ENCODE measurements at places on chromosomes 7 and 10. TPM values are rescaled to one million over a fixed set of nuclear protein-coding genes. Genes with fewer than 3 reads are reported as not detected.

Gene FAM25G
- total RNA-seq: not detected

DNA sequence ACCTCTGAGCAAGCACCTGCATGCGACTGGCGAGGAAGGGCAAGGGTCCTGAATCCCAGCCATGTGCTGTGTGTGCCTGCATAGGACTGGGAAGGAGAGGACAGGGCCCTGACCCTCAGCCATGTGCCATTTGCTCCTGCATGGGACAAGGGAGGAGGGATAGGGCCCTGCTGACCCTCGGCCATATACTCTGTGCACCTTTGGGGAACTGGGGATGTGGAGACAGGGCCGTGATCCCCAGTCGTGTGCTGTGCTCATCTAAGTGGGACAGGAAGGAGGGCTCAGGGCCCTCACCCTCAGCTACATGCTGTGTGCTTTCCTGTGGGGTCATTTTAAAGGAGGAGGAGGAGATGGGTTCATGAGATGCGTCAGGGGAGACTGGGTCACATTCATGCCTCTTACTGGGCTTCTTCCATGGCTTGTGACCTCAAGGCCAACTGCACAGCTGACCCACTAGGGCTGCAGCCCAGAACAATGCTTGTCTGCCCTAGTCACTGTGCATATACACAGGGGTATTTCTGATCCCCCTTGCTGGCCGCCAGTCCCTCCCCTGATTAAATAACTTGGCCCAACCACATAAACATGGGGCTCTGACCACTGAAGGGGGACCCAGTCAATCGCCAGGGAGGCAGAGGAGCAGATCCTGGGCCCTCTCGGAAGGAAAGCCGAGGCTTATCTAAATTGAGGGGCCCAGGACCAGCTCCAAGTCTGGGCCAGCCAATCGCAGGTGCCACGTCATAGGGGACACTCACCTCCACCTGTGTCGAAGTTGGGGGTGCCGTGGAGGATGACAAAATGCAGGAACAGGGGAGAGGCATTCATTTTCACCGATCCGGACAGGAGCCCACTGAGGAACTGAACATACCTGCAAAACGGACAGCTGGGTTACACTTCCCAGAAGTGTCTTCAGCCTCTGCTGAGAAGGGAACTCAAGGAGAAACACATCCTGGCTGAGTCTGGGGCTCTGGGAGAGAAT lies 167.3 kb downstream of the TNS3 start:
- no peak overlapping the region for H3K27ac ChIP-seq
- H3K4me1 ChIP-seq: no peaks in the 10 kb centered on the region
- no peak for DNase-seq
- no peak overlapping the region for H3K4me3 ChIP-seq
- H3K36me3 ChIP-seq: no peaks in the 10 kb centered on the region

DNA sequence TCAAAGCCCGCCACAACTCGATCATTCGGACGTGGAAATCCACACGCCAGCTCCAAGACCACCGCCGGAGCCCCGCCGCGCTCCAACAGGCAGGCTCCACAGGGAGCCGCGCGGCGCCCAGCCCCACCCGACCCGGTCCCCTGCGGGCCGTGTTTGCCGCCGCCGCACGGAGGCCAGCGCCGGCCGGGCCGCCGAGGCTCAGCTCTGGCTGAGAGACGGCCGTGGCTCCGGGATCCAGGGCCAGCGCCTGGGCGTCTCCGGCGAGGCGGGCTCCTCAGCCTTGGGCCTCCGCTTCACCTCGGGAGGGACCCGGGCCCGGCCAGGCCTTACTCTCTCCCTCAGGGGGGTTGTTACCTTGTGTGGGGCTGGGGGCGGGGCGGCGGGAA lies 333 bp downstream of the SMNDC1 start:
- peaks cover 37% of the 10 kb centered on the region for H3K36me3 ChIP-seq
- peaks cover 61% of the 10 kb centered on the region for H3K4me1 ChIP-seq
- peak overlapping the region; percentile 98 for H3K27ac ChIP-seq
- no peak for DNase-seq

DNA sequence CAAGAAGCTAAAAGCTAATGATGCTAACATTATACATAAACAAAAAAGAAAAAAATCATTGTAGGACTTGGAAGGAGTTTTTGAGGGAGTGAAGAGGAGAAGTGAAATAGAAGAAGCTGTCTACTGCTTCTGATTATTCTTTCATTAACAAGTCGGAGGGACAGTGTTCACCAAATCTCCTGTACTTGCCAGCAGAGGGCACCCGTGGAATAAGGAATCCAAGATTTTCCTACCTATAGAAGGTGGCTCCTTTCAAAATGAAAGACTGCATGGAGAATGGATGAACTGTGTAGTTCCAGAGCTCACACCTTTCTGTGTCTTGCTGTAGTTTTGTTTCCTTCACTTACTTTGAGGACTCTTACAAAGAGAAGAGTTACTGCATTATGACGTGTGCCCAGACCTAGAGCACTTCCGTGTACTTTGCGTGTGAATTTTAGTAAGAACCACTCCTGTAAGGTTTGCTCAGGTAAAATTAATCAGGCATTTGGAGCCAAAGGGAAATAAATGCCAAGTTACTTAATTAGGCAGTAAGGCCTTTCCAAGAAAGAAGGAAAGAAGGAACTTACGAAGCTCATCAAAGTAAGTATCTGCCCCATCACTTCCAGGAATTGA lies 145.1 kb downstream of the SEMA3D start:
- no peak for DNase-seq
- H3K36me3 ChIP-seq: no peaks in the 10 kb centered on the region
- no peak overlapping the region for H3K27ac ChIP-seq
- no peaks in the 10 kb centered on the region for H3K27me3 ChIP-seq

DNA sequence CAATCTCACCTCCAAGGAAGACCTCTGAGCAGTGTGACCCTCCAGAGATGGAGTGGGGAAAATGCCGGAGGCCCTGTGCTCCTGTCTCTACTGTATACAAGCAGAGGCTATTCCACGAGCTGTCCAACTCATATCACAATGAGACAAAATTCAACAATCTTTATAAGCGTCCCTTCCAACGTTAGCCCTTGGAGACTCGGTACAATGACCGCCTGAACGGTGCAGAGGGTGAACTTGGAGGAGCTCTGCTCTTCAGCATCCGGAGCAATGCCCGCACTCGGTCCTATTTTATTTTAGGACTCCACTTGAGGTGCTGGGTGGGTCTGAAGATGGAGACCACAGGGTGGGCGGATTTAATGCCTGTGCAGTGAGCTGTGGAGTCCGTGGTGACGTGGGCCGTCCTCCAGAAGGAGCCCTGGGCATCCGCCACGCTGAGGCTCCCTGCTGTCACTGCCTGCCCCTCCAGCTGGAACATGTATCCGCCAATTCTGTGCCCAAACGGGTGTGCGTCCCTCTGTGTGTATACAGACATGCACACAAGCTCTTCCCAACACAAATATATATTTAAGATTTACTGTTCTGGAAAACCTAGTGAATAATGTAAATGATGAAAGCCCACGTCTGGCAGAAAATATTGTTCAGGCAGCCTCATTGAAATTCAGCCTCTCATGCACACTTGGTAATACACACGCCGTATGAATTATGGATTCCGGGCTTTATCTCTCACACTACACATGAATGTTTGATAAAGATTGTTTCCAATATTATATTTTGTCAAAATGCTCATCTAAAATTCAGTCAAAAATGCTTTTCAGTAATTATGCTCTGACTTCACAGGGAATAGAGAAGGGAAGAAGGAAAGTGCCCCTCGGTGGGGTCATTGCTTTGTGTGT lies 239.9 kb upstream of the ZMIZ1 start:
- DNase-seq: no peak
- peaks cover 12% of the 10 kb centered on the region for H3K27me3 ChIP-seq
- no peak overlapping the region for H3K27ac ChIP-seq
- no peaks in the 10 kb centered on the region for H3K4me1 ChIP-seq
- H3K36me3 ChIP-seq: no peaks in the 10 kb centered on the region

DNA sequence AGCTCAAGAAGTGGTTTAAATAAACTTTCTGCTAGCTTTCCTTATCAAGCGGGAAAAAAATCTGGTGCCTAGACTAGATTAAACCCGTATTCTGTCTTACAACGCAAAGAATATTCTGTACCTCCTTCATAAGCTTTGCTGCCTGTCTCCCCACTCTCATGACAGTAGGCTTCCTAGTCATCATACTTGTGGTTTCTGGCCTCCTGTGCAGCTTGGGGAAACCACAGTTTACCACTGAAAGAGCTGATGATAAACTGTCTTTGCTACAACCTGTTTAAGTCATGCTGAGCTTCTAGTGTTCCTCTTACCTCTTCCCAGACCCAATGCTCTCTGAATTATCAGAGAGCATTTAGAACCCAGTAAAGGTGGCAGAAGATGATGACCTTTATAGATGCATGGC lies 55.0 kb downstream of the PODXL start:
- H3K36me3 ChIP-seq: peaks cover 10% of the 10 kb centered on the region
- DNase-seq: peak; percentile 88
- H3K27ac ChIP-seq: peak overlapping the region; percentile 69

DNA sequence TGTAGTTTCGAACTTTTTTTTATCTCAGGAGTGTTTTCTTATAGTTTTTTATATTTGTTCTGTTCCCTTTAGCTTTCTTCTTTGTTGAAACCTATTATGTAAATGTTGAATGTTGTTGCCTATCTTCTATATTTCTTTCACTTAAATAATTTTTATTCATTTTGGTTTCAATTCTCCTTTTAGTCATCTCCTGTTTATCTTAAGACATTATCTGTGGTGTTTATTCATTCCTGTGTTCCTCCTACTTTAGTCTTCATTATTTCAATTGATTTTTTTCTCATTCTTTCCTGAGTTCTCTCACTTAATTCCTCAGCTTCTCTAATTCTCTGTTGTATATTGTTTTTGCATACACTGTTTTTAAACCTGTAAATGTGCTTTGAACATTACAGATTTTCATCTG lies 64.1 kb downstream of the XPNPEP1 start:
- peaks cover 8% of the 10 kb centered on the region for H3K4me1 ChIP-seq
- H3K27ac ChIP-seq: no peak overlapping the region
- H3K36me3 ChIP-seq: peaks cover 22% of the 10 kb centered on the region
- H3K27me3 ChIP-seq: no peaks in the 10 kb centered on the region
- H3K4me3 ChIP-seq: no peak overlapping the region

Gene INMT
- total RNA-seq: 0.12 TPM

DNA sequence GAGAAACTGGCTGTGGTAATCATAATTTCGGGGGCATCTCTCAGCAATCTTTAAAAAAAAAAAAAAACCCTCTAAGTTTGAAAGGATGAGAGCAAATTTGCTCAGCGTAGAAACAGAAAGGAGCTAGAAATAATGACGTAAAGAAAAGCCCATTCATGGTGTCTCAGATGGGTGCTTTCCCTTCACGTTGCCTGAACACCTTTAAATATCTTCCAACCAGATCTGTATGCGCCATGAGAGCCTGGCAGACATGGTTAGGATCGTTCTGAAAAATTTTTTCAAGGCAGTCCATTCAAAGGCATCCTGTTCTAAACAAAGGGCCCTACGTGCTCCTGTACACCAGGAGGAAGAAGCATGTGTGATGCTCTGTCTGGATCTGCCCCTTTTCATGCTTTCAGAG lies 141.2 kb upstream of the C1QL3 start:
- H3K27me3 ChIP-seq: no peaks in the 10 kb centered on the region
- H3K36me3 ChIP-seq: no peaks in the 10 kb centered on the region
- no peak overlapping the region for H3K4me3 ChIP-seq
- no peak for DNase-seq

Gene AGAP5
- total RNA-seq: 9.8 TPM

GRCh38 chr10:77837248-77837924 lies 89.2 kb downstream of the DLG5 start:
- H3K4me1 ChIP-seq: peaks cover 15% of the 10 kb centered on the region
- no peak overlapping the region for H3K27ac ChIP-seq
- H3K36me3 ChIP-seq: no peaks in the 10 kb centered on the region
- peak; percentile 89 for DNase-seq
- H3K4me3 ChIP-seq: no peak overlapping the region
- H3K27me3 ChIP-seq: no peaks in the 10 kb centered on the region

DNA sequence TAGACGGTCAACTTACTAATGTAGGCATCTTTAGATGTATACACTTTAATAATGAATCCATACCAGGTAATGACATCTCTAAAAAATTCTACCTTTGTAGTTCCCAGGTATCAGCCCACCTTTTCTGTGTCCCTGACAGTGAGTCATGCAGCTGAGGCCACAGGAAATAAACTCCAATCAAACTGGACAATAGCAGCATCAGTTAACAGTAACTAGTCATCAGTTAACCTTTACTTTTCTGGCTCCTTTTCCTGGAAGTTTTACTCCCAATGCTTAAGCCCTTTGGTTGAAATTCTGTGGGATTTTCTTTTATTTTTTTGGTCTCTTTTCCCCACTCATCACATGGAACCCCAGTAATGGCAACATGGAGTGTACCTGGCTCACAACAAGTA lies 617.6 kb downstream of the SORCS3 start:
- no peaks in the 10 kb centered on the region for H3K27me3 ChIP-seq
- H3K4me3 ChIP-seq: no peak overlapping the region
- DNase-seq: no peak
- no peaks in the 10 kb centered on the region for H3K36me3 ChIP-seq
- no peak overlapping the region for H3K27ac ChIP-seq
- H3K4me1 ChIP-seq: no peaks in the 10 kb centered on the region

DNA sequence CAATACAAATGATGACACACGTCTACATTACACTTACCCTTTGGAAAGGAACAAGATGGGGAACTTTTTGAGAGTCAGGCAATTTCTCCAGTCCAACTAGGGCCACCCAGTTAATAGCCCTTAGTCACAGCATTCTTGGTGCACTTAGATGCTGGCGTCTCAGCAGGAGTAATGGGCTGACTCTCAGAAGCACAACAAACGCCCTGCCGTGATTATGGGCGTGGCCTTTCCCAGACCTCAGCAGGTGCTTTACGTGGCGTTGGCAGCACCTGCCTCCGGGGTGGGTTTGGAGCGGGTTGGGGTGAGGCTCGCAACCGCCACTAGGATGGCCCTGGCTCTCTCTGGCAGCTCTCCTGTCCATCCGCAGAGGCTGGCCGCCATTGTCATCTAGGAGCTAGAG lies 147.6 kb upstream of the SHH start:
- H3K27ac ChIP-seq: no peak overlapping the region
- no peak overlapping the region for H3K4me3 ChIP-seq
- H3K27me3 ChIP-seq: peaks cover 3% of the 10 kb centered on the region
- DNase-seq: no peak

Gene CDHR1
- 1.6 TPM for total RNA-seq

- no peak for DNase-seq
- no peak overlapping the region for H3K4me3 ChIP-seq
- H3K27ac ChIP-seq: no peak overlapping the region
- no peaks in the 10 kb centered on the region for H3K27me3 ChIP-seq
- H3K4me1 ChIP-seq: no peaks in the 10 kb centered on the region
These were observed 144.7 kb upstream of the SEMA3A start for GRCh38 chr7:84339306-84339705.

Gene ANKRD30A
- not detected for total RNA-seq

GRCh38 chr7:99199226-99199625 lies 8.7 kb downstream of the KPNA7 start:
- DNase-seq: no peak
- H3K4me3 ChIP-seq: no peak overlapping the region
- peaks cover 6% of the 10 kb centered on the region for H3K4me1 ChIP-seq
- no peak overlapping the region for H3K27ac ChIP-seq
- peaks cover 9% of the 10 kb centered on the region for H3K36me3 ChIP-seq

DNA sequence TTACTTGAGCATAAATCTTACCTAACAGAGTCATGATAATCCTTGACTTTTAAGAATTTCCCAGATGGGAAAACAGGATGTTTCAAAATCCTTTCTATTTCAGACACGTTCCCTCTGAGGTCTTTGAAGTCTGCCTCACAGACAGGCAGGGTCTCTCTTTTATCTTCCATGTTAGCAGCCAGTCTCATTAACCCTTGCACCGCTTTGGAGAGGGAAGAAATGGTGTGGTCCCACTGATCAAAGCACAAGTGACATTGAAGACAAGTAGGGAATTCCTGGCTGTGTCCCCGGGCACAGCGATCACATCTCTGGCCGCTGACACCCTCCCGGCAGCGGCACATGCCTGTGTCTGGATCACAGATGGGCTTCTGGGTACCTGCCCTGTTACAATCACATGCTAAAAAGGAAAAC lies 52.7 kb upstream of the LAMB1 start:
- H3K4me3 ChIP-seq: no peak overlapping the region
- H3K27ac ChIP-seq: no peak overlapping the region
- peaks cover 18% of the 10 kb centered on the region for H3K27me3 ChIP-seq
- DNase-seq: no peak
- no peaks in the 10 kb centered on the region for H3K36me3 ChIP-seq
